ENCODE measurements at places on chromosomes 5 and 9.
A peak's percentile ranks its signal among the peaks of the same experiment; 100 is the strongest.

DNA sequence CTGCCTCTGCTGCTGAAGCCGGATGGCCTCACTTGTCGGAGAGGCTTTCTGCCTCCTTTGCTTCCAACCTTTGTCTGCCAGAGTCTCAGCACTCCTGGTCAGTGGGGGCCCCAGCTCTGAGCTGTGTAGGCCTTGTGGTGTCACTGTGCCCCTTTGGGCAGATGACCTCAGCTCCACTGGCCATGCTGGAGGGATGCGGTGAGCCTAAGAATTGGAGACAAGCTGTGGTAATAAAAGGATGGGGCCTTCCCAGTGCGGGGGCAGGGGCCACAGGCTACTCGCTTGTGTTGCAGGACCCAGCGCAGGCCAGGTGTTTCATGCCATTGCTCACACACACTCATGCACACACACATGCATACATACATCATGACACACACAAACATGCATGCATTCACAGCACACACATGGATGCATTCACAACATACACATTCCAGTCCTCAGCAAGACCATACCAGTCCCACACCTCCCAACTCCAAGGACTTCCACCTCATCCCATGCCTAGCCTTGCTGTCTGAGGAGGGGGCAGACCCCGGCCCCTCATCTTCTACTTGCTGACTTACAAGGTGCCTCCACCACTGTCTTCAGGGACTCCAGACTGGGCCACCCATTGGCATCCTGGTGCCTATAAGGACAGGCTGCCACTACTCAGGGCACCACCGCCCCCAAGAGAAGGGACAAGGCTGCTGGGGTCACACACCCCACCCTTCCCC lies 237.7 kb downstream of the SYK start:
- no peak for DNase-seq

DNA sequence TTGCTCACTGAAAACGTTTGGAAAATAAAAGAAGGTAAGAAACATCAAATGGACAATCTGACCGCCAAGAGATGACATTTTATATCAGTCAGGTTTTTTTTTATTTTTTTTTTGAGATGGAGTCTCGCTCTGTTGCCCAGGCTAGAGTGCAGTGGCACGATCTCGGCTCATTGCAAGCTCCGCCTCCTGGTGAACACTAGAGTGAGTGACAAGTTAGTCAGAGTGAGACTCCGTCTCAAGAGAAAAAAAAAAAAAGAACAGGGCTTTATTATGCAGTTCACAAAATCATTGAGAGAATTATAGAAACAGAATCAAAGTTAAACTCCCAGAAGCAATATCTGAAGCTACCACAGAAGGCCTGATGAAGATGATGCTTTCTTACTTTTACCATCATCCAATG lies 70.1 kb downstream of the DTWD2 start:
- DNase-seq: no peak

DNA sequence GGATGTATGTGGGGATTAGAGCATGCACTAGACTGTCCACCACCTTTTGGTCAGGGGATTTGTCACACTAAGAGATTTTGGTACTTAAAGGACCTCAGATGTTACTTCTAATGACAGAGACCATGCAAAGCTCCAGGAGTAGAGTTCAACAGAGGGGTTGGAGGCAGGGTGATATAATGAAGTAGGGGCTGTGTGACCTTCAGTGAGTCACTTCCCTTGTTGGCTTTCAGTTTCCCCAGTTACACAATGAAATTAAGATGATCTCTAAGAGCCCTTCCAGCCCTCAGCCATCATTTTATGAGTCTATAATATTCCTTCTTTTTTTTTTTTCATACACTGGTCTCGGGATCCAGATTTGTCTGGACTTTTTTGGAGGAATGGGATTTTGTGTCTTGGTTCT lies 26.8 kb downstream of the GLRA1 start:
- DNase-seq: no peak

DNA sequence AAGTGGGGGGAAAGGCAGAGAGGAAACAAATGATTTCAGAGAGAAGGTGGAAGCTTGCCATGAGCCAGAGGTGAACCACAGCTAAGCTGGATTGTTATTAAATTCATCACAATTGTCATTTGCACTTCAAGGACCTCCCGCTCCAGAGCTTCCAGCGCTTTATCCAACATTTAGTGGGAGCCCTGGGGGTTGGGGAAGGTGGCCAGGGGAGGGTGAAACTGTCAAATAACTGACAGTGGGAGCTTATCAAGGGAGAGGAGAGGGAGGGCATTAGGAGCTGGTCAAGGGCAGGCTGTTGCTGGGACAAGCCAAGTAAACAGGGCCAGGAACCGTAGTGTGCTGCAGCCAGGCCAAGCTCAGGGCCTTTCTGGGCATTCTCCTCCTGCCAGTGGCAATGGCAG lies 71.5 kb downstream of the SIL1 start:
- no peak for DNase-seq

DNA sequence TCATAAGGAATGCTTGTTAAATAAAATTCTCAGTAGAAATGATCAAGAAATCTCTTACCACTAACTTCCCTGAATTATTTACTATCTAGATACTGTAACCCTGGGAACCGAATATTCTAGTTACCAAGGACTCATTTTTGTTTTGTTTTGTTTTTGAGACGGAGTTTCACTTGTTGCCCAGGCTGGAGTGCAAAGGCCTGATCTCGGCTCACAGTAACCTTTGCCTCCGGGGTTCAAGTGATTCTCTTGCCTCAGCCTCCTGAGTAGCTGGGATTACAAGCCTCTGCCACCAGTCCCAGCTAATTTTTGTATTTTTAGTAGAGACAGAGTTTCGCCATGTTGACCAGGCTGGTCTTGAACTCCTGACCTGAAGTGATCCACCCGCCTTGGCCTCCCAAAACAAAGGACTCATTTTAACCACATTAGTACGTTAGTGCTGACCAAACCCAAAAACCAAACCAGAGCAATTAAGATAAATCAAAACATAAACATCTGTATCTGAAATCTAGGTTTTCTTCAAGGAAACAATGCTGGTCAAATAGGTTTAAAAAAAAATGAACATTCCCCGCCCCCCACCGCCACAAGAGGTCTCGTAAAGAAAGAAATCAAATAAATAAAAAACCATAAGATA lies 3.7 kb downstream of the TXN start:
- DNase-seq: no peak

DNA sequence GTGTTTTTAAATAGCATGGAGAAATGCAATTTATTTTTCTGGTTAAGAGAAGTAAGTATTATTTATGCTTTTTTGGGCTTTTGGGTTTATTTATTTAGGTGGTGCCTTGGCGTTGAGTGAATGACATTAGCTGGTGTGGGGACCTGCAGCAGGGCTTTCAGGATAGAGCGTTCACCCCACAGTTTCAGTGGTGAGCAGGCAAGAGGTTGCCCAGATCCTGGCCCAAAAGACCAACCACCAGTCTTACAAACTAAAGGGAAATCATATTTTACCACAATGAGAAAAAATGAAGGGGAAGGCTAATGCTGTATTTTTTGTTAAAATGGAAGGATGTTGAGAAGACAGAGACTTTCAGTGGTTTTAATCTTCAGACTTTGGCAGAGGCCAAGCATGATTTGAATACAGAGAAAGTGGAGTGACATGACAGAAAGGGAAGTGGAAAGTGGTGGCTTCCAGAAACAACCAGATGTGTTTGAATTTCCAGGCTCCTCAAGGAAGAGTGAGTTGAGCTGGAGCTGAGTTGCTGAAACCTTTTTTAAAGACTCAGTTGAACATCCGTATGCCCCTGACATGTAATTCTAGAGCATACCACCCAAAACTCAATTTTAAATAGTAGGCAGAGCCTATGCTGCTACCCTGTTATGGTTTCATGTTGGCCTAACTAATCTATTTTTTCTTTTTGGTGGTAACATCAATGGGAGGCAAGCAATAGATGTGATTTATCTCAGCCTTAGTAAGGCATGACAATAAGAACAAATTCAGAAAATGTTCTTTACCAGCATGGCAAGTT lies 94.8 kb downstream of the AOPEP start:
- no peak for DNase-seq

- no peak for DNase-seq
Observed at GRCh38 chr5:178305801-178306200, 73.2 kb upstream of the PHYKPL start.

DNA sequence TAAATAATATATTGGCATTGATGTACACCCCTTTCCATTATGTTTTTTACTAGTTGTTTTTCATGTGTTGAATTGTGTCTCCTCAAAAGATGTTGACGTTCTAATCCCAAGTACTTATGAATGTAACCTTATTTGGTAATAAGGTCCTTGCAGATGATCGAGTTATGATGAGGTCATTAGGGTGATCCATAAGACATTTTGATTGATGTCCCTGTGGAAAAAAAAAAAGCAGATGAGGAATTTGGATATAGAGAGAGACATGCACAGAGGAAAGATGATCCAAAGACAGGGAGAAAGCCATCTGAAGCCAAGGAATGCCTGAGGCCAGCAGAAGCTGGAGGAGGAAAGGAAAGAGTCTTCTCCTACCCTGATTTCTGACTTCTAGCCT lies 632.7 kb downstream of the TLR4 start:
- DNase-seq: no peak

DNA sequence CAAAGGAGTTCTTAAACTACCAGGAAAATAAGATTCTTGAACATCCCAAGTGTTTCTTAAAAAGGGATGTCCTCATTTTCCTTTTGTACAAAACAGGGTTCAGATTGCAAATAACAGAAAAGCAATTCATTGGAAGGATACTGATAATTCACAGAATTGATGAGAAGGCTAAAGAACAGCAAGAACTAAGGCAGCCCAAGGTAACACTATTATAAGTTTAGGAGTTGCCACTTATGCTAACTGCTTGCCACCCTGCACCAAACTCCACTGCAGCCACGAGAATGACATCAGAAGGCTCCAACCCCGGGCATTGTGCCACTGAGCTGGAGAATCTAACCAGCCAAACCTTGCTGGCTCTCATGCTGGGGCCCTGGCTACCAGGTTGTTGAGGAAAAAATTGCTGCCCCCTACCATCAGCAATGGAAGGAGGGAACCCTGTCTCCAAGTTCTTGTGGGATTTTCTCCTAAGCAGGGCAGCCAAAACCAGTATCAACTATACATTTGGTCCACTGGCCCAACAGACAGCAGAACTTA lies 123.4 kb downstream of the ARL15 start:
- no peak for DNase-seq

DNA sequence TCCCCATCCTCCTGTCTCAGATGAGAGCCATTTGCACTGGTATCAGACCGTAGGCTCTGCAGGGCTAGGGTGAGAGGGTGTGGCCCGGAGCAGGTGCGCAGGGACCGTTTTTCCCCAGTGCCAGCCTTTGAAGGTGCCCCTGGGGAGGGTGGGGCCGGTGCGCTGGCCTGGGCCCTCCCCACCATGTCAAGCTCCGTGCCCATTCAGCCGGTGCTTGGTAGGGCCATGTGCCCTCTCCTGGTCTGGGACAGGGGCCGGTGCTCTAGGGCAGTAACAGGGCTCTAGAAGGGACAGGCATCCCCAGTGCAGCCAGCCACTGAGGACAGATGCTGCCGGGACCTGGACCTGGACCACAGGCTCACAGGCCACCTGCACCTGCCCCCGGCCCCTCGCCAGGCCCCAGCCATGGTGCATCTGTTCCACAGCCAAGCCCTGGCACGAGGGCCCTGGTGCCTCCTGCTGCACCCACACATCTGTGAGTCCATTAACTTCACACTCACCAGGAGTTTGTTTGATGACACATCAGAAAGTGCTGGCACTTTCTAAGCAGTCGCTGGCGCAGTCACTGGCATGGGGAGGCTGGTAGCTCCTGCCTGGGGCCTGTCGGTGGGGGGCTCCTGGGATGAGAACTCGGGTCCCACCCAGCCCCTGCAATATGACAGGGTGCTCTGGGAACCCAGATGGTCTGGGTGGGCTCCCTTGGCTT lies 5.0 kb upstream of the QRFP start:
- no peak for DNase-seq

DNA sequence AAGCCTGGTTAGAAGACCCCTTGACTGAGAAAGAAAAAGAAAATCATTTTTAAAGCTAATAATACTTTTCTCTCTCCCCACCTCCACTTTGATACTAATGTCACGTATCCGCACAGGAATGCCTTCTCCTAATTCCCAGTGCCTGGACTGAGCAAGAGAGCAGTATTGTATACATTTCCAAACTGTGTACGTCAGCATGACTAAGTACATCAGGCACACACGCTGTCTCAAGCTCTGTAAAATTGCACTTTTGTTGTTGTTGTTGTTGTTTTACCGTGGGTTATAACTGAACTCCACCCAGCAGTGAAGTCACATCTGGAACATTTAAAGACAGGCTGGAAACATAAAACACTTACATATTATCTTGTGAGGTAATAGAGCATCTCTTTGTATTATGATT lies 407.6 kb downstream of the DNAH5 start:
- no peak for DNase-seq

DNA sequence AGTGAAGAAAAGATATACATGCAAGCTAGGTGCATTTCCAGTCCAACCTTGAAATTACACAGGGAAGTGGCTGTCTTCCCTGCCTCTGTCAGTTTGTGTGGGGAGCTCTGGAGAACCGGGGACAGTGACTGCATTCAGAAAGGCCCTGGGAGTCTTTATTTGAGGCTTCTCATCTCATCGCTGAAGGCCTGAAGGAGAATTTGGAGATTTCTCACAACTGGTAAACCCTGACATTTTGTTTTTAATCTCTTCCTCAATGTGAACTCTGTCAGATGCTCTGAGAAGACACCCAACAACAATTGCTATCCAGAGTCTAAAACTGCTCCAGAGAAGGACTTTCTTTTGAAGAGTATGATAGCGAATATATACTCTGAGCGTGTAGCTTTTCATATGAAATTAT lies 33.0 kb downstream of the MACIR start:
- no peak for DNase-seq

GRCh38 chr5:54450542-54450941 lies 5.0 kb upstream of the HSPB3 start:
- DNase-seq: no peak

DNA sequence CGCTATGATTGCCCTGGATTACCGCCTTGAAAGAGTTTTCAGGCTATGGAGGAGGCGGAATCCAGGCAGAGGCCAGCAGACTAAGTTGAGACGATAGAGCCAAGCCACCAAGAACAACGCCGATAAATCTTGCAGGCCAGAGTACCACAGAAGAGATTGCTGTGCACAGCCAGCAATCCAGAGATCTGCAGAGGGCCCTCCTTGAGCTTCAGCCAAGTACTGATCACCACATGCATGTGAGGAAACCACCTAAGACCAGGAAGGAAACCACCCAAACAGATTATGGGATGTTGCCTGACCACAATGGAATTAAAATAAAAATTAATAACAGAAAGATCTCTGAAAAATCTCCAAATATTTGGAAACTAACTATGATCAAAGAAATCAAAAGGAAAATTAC lies 74.9 kb downstream of the GCNT4 start:
- no peak for DNase-seq

- DNase-seq: no peak
Observed at GRCh38 chr9:123435471-123435870, 79.5 kb downstream of the CRB2 start.

DNA sequence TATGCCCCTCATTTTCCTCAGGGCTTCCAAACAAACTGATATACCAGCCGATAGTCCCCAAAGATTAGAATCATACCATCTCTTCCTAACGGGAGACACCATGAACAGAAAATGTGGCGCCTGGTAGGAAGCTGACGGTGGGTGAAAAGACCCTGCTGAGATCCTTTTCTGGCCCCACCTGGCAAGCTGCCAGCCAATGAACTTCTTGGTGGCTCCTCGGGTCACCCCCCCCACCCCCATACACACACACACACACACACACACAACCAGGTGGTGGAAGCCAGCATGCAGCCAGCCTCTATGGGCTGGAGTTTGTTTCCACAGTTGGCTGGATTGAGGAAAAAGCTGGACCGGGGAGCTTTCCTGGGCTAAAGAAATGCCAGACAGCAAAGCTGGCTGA lies 4.8 kb upstream of the CCIN start:
- DNase-seq: no peak

GRCh38 chr9:133403766-133404453 lies 13.9 kb downstream of the REXO4 start:
- peak; percentile 70 for DNase-seq

GRCh38 chr5:56840597-56840996 lies 25.2 kb downstream of the MAP3K1 start:
- DNase-seq: no peak
